Astrocyte of the hippocampus (primary cell): ENCODE measurements at places on chromosomes 16 and 17.
A peak's percentile ranks its signal among the peaks of the same experiment; 100 is the strongest.

- DNase-seq: peak; percentile 42
Observed at GRCh38 chr17:47423406-47424295, 99.9 kb downstream of the EFCAB13 start.

GRCh38 chr17:15334266-15334665, 7.1 kb downstream of the TEKT3 start:
- DNase-seq: no peak

- DNase-seq: no peak
Observed at GRCh38 chr16:31242206-31242605, 17.6 kb upstream of the ITGAM start.

GRCh38 chr16:77969861-77970260, 52.5 kb upstream of the CLEC3A start:
- DNase-seq: no peak

DNA sequence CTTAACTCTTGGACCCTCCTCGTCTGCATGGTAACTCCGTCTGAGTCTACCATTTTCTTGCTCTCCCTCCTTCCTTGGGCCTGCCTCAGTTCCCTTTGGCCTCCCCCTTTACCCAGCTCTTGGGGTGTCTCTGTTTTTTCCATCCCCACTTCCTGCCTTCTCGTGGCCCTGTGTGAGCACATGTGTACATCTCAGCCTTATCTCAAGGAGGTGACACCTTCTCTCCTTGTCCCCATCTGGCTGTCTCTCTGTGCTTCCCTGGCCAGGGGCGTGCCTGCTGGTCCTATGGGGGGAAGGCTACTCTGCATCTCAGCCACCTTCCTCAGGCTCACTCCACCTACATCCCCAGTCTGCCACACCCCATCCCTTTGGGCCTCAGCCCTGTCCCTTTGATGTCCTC, 6.6 kb downstream of the CTF1 start:
- DNase-seq: no peak

DNA sequence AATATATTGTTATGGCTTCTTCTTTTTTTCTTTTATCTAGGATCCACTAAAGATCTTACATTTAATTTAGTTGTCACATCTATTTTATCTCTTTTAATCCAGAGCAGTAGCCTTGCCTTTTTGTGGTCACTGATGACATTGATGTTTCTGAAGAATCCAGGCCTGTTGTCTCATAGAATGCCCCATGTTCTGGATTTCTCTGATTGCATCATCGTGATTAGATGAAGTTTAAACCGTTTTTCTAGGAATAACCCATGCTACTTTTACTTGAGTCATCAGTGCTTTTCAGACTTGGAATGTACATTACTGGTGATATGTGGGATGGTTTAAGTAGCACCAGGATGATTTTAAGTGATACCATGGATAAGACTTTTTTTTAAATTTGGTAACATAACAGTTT, 106.4 kb upstream of the CES5A start:
- no peak for DNase-seq

DNA sequence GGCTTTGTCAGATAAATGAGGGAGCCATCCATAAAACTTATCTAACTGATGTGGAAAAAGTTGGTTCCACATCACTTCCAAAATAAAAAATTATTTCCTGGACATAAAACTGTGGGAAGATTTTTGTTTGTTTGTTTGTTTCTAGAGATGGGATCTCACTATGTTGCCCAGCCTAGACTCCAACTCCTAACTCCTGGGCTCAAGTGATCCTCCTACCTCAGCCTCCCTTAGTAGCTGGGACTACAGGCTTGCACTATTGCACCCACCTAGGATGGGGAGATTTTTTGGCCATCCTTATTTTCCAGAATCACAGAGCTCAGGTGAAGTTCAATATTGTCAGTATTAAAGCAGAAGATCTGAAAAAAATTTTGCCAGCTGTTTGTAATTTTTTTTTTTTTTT, 23.8 kb upstream of the SMG8 start:
- DNase-seq: no peak

DNA sequence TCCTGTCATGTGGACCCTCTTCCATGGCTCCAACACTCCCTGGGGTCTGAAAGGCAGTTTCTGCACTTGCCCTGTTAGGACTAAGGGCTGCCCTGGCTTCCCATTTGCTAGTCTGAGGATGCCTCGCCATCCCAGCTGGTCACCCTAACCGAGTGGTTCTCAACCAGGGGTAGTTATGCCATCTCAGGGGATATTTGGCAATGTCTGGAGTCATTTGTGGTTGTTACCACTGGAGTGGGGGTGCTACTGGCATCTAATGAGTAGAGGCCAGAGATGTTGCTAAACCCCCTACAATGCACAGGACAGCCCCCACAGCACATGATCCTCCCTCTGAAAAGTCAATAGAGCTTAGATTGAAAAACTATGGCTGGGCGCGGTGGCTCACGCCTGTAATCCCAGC, 26.9 kb upstream of the CDH1 start:
- no peak for DNase-seq

DNA sequence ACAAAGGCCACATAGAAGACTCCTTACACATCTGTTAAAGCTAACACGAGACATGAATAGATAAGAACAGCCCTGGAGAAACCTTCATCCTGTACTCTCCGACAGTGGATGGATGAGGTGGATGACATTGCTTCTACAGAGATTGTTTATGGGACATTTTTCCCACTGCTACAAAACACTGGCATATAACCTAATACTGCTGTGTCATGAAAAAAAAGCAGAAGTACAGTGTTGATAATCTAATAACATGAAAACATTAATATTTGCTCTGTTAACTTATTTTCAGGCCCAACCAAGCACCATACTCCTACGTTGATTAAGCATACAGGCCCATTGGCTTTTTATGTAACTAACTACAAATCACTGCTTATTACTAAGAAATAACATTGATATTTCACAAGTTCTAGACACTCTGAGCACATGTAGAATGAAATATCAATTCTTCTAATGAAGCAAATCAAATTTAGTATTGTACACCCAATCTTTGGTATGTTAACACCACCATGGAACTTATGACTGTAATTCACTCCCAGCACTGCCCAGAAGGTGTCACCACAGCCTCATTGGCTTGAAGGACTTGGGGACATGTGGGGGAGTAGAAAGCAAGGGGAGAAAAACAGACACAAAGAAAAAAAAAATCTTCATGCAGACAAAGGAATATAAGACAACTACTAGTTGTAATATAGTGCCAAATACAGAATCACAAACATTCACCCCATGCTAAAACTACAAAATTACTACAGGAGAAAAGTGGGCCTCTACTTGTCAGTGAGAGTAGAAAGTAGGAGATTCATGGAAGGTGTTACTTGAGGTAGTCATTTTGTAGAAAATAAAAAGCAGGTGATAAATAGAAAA, 330.0 kb upstream of the PMFBP1 start:
- peak; percentile 86 for DNase-seq

DNA sequence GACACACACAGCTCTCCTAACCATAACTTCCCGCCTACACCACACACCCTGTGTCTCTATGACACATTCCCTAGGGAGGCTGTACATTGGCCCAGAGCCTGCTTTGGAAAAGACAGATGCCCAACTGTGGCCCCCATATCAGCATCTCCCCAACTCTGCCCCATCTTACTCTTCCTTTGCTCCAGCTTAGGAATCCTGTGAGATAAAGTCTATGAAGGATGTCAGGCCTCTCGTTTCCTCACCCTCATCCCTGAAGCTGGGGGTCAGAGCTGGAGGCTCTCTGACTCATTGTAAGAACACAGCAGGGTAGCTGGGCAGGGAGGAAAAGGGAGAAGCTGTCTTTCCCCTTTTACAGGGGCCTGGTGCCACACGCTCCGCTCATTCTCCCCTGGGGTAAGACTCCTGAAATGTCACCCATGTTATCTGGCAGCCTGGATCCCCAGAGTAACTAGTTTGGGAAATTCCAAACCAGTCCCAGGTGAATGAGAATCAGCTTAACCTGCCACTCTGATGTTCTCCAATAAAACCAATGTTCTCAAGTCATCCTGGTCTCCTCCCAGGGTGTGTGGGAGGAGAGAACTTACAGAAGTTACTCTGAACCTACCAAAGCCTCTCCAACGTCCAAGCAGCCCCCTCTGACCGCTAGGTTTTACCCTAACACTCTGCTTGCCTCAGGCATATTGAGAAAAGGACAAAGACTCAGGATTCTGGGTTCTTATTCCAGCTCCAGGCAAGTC, 2.8 kb downstream of the RAPGEFL1 start:
- DNase-seq: peak; percentile 62

DNA sequence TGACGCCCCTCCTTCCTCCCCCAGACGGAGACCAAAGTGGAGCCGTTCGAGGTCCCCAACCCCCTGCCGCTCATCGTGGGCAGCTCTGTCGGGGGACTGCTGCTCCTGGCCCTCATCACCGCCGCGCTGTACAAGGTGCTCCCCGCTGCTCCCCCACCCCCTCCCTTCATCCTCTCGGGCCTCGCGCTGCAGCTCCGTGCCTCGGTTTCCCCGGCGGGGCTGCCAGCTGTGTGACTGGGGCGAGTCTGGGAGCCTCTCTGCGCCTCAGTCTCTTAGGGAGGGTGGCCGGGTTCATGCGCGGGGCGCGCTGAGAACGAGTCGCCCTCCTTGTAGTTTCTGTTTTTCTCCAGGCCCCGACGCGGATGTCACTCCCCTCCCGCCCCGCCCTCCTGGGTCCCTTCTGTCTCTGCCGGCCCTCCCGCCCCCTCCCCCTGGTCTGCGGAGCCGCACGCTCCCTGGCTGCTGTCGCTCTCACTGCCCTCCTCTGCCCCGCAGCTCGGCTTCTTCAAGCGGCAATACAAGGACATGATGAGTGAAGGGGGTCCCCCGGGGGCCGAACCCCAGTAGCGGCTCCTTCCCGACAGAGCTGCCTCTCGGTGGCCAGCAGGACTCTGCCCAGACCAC, 23.7 kb upstream of the ITGAX start:
- no peak for DNase-seq

GRCh38 chr16:6852643-6853225, 479.9 kb upstream of the RBFOX1 start:
- no peak for DNase-seq

GRCh38 chr17:979212-979538, 401 bp downstream of the NXN start:
- no peak for DNase-seq

DNA sequence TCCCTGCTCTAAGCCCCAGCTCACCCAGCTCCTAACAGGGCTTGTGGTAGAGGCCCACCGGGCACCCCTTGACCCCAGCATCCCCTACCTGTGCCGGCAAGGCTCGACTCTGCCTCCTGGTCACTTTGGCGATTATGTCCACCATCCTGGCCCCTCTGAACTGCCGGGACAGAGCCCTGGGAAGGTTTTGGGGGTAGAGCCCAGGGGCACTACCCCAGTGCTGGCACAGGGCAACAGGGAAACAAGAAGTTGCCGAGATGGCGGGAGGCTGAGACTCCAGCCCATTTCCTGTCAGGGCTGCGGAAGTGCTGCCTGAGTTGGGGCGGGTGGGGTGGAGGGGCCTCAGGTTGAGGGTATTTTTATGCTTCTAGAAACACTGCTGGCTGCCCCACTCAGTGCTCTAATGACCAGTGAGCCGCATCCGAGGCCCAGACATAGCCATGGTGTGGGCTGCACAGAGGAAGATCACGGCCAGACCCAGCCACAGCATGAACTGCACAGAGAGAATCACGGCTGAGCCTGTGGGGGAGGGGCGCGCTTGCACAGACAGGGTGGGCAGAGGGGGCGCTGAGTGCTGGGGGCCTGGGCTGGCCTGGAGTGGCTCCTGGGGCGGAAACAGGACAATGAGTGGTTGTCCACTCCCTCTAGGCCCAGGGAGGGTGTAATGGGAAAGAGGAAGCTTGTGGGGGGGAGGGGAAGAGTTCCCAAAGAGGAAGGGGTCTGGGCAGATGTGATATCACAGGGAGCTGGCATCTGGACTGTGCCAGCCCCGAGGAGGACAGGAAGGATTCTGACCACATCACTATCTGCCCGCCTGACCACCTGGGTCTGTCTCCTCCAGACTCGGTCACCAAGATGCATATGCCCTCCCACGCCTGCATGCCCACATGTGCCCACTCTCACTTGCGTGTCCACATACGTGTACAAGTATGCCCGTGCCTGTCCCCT, 22.3 kb downstream of the ARHGAP27 start:
- no peak for DNase-seq

DNA sequence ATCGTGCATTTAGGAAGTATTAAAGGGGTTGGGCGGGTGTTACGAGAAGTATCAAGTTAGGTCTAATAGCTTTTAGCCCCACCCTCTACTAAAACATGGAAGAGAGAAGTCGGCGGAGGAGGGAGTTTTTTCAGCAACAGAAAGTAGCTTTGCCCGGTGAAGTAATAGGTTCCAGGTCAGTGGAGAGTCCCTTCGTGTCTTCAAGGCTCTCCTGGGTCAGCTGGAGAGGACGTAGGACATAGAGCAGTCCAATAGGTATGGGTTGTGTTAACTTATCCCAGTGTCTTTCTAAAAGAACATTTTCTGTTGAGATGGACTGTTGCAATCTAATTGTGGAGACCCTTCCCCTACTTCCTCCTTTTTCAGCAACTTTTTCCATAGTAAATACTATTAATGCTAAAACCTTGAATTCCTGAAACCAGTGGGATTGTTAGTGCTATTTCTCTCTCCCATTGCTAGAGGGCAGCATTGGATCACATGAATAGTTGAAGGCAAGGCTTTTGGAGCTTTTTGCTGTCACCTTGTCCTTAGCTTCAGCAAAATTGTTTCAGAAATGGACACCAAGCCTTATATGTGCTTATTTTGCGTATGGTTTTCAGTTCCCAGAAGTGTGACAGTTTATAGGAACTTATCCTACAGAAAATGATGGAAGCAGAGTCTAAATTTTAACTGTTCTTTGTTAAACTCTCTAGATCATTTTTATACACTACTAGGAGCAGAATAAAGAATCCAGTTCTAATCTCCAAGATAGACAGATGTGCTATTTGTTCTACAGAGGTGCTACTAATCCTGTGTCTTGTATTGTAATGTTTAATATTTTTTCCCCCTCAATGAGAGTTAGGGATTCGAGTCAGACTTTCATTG, 38.4 kb downstream of the UTP18 start:
- peak; percentile 71 for DNase-seq

DNA sequence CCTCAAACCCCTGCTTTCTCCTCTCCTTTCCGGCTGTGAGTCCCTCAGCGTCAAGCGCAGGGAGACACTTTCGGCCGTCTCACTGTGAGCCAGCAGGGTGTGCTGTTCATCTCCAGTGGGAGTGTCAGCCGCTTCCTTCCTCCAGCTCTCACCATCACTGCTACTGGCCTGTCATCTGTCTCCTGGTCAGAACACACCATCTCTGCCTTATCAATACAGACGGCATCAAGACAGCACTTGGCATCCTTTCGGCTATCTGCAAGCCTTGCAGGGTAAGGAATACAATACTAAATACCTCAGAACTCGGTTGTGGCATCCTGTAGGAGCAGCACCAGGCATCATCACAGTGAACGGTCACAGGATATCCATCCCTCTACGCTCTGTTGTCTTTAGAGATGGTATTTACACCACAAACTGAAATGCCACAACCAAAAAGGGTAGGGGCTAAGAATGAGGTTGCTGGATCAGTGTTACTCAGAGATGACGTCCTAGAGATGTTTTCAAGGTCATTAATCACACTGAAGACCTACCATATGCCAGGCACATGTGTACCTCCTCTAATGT, 20.7 kb upstream of the CMTM4 start:
- DNase-seq: peak; percentile 59

DNA sequence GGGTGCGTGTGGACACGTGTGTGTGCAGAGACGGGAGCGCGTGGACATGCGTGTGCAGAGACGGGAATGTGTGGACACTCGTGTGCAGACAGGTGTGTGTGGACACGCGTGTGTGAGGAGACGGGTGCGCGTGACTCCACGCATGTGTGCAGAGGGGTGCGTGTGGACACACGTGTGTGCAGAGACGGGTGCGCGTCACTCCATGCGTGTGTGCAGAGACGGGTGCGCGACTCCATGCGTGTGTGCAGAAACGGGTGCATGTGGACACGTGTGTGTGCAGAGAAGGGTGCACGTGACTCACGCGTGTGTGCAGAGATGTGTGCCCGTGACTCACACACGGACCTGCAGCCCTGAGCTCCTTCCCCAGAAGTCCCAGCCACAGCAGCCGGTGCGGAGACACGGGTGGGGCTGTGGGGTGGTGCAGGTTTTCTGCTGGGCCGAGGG, 2.2 kb upstream of the CD7 start:
- DNase-seq: no peak
